ENCODE measurements at places on chromosomes 12 and 14. TPM values are rescaled to one million over a fixed set of nuclear protein-coding genes. Genes with fewer than 3 reads are reported as not detected.

- H3K36me3 ChIP-seq, result no peaks in the 10 kb centered on the region
- no peak for DNase-seq
- H3K27ac ChIP-seq, result no peak overlapping the region
- H3K4me3 ChIP-seq, result no peak overlapping the region
- no peaks in the 10 kb centered on the region for H3K27me3 ChIP-seq
Observed at GRCh38 chr12:85632390-85632789, 203.8 kb downstream of the RASSF9 start.

DNA sequence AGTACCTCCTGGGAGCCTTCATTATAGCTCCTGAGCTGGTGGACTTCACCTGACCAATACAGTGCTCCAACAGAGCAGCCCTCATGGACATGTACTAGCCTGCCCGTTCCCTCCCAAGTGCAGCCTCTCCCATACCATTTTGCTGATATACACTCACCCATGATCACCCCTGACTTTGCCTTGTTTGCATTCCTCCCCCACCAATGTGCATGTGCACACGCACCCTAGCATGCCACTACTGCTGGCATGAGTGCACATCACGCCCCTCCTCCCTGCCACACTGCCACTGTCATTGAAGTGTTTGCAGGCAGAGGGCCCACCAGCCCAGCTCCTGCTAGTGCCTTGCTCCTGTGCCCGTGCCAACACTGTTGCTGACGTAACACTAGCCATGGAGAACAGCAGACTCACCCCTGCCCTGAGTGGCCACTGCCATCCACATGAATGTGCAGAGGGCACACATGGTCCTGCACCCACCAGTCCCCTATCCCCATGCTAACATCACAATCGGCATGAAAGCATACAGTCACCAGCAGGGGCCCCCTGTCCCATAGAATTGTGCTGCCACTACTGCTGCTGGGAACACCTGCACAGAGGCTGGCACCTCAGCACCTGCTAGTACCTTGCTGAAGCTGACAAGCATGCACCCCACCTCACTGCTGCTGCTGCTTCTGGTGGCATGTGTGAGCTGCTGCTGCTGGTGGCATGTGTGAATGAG lies 110.3 kb downstream of the SINHCAF start:
- no peaks in the 10 kb centered on the region for H3K4me1 ChIP-seq
- no peak overlapping the region for H3K4me3 ChIP-seq
- no peaks in the 10 kb centered on the region for H3K27me3 ChIP-seq
- DNase-seq, result peak; percentile 48

DNA sequence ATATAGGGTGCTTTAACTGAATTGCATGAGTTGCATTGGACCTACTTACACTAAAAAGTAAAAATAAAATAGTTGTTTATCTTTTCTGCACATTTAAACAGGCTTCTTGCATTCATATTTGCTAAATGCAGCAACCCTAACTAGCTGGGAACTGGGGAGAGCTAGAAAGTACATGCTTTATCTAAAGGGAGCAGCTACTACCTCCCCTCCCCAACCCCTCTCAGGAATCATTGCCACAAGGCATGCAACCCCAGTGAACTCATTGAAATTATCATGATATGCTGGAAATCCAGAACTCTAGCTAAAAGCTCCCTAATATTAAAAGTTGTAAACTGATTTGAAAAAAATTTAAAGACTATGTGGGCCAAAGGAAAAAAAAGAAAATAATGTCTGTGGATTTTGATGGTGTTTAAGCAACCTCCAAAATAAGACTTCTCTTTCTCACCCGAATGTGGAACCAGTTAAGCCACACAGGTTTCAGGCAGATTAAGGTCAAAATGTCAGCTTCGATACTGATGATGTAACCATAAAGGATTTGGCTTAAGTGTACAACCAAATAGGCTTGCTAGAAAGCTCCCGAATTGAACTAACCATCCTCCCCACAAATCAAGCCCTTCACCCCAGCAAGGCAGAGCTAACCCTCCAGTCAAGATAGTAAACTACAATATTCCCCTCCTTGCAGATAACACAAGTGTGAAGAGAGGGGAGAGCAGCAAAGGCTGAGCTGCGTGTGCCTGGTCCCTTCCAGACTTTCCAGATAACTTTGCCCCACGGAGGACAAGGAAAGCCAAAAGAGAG lies 13.8 kb upstream of the POC1B start:
- H3K4me3 ChIP-seq, result no peak overlapping the region
- no peaks in the 10 kb centered on the region for H3K4me1 ChIP-seq
- H3K36me3 ChIP-seq, result no peaks in the 10 kb centered on the region

DNA sequence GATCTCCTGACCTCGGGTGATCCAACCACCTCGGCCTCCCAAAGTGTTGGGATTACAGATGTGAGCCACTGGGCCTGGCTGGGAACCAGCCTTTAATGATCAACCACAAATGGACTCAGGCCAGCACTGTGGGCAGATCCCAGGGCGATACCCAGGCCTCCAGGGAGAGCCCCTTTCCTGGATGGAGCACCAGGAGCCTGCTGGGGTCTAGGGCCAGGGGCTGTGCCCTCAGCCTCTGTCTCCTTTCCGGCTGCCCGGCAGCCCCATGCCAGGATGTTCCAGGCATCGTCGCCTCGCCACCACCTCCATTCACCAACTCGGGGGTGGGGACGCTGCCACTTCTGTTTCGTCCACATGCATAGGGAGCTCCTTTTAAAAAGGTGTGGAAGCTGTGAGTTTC lies 2.3 kb downstream of the ADGRD1 start:
- peaks cover 45% of the 10 kb centered on the region for H3K4me1 ChIP-seq
- peak overlapping the region; percentile 59 for H3K4me3 ChIP-seq
- H3K27ac ChIP-seq, result no peak overlapping the region
- no peaks in the 10 kb centered on the region for H3K36me3 ChIP-seq
- no peaks in the 10 kb centered on the region for H3K27me3 ChIP-seq

DNA sequence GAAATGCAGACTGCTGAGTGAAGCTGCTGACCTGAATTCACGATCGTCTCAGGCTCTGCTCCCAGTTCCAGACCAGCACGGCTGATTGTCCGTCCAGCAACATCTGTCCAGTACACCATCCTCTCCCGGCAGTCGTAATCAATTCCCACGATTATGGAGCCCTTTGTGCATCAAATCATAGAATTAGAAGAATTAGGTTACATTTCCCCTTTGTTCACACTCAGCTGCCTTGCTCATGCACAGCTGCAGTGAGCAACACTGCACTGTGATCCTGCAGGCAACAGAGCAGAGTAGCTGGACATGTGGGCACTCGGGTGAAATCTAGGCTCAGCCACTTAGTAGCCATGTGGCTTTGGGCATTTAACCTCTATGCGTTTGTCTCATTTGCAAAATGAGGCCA lies 22.2 kb downstream of the RTRAF start:
- peak overlapping the region; percentile 81 for H3K27ac ChIP-seq
- H3K36me3 ChIP-seq, result peaks cover 24% of the 10 kb centered on the region
- H3K4me1 ChIP-seq, result peaks cover 42% of the 10 kb centered on the region
- no peaks in the 10 kb centered on the region for H3K27me3 ChIP-seq
- no peak overlapping the region for H3K4me3 ChIP-seq

DNA sequence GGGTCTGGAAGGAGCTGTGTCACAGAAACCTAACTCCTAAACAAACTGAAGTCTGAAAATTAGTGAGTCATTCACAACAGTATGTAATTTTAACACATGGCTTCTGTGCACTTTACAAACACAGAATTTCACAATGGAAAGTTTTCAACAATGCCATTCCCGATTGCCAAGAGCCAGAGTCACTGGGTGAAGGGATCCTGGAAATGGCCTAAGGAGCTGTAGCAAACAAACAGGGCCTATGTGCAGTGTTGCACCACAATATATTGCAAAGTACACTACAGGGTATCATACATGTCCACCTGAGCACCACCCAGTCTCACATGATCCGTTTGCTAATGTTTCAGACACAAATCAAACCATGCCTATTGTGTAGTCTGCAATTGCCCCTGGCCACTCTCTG lies 184.7 kb upstream of the OTX2 start:
- no peaks in the 10 kb centered on the region for H3K36me3 ChIP-seq
- H3K4me3 ChIP-seq, result no peak overlapping the region
- H3K27me3 ChIP-seq, result no peaks in the 10 kb centered on the region
- H3K27ac ChIP-seq, result no peak overlapping the region

GRCh38 chr12:50620109-50620977 lies 115.6 kb downstream of the DIP2B start:
- no peaks in the 10 kb centered on the region for H3K36me3 ChIP-seq
- no peak overlapping the region for H3K27ac ChIP-seq
- peaks cover 24% of the 10 kb centered on the region for H3K4me1 ChIP-seq

DNA sequence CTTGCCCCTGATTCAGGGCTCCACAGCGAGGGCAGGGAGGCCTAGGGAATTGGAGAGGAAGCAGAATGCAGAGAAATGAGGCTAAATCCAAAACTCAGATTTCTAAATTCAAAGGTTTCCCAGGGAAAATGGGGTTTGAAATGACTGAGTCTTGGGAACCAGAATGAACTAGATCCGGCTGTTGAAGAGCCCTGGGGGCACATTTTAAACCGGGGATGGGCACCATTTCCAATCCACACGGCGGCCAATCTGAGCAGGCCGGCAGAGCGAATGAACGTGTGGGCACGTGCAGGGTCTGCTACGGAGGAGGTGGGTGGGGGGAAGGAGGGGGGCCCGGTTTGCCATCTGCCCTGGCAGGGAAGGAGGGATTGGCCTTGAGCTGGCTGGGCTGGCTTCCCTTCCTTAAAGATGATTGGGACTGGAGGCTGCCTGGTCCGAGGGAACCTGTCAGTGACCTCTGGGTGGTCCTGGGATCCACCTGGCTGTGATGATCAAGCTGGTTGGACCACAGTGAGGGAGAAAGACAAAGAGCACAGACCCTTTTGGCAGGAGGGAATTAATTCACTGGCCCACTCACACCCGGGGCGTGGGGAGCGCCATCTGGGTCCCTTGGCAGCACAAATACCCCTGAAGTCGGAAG lies 161.0 kb downstream of the RBM19 start:
- H3K4me3 ChIP-seq, result no peak overlapping the region
- no peak for DNase-seq
- H3K36me3 ChIP-seq, result no peaks in the 10 kb centered on the region

DNA sequence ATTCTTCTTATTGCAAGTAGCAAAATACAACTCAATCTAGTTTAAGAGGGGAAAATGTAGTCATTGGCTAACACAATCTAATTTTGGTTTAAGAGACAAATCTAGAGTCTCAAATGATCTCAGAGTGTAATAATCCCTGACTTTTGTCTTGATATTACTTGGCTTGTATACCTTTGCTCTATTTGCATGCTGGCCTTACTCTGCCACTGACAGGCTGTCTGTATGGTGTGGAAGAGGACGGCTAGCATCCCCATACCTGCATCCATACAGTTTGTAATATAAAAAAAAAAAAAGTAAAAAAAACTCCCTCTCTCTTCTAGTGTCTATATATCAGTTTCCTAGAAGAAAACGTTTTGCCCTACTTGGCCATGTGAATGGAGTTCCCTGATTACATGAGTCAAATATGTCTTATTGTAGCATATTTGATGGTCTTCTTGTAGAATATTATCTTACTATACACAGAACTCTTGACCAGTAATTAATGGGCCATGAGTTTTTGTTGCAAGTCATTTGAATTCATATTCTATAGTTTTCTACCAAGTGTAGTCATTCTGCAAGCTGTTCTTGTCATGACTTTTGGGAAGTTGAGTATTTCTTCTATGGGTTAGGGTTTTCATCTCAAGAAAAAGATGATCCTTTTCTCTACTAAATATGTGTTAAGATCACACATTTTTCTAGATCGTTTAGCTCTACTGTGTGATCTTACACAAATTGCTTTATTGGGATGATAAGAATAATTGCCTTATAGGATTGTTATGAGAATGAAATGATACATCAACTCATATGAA lies 8.2 kb downstream of the HIF1A start:
- H3K27ac ChIP-seq, result no peak overlapping the region
- no peaks in the 10 kb centered on the region for H3K36me3 ChIP-seq
- no peak overlapping the region for H3K4me3 ChIP-seq
- DNase-seq, result no peak
- H3K4me1 ChIP-seq, result peaks cover 16% of the 10 kb centered on the region

DNA sequence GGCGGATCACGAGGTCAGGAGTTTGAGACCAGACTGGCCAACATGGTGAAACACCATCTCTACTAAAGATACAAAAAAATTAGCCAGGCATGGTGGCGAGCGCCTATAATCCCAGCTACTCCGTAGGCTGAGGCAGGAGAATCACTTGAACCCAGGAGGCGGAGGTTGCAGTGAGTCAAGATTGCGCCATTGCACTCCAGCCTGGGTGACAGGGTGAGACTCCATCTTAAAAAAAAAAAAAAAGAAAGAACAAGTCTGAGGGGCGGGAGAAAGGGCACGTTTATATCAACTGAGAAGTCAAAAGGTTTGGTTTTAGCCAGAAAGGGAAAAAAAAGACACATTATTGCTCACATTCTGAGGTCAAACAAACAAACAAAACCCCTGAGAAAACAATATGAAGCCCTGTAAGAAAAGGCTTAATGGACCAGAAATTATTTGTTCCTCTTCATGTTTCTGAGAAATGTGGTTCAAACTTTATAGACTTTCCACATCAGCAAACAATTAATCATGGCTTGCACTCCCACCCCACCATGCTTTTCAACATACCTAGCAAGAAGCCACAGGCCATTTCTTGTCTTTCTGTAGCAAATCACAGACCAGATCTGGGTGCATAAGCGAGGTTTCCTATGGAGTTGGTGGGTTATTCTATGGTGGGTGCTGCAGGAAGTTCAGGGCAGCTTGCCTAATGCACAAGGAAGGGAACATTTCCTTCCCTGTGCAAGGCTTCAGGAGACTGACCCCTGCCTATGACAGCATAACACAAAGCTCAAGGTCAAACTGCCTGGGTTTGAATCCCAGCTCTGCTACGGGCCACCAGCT lies 80.1 kb downstream of the SSPN start:
- H3K27ac ChIP-seq, result peak overlapping the region; percentile 88
- DNase-seq, result no peak
- H3K27me3 ChIP-seq, result no peaks in the 10 kb centered on the region
- no peak overlapping the region for H3K4me3 ChIP-seq
- peaks cover 25% of the 10 kb centered on the region for H3K4me1 ChIP-seq

- peak overlapping the region; percentile 68 for H3K27ac ChIP-seq
- peak; percentile 9 for DNase-seq
- no peaks in the 10 kb centered on the region for H3K27me3 ChIP-seq
- H3K36me3 ChIP-seq, result no peaks in the 10 kb centered on the region
- H3K4me1 ChIP-seq, result no peaks in the 10 kb centered on the region
Observed at GRCh38 chr14:80260645-80261044, 49.3 kb upstream of the DIO2 start.

GRCh38 chr14:71203306-71203705 lies 296.0 kb downstream of the PCNX1 start:
- H3K27me3 ChIP-seq, result no peaks in the 10 kb centered on the region
- no peak for DNase-seq
- H3K27ac ChIP-seq, result no peak overlapping the region
- no peaks in the 10 kb centered on the region for H3K36me3 ChIP-seq
- H3K4me1 ChIP-seq, result no peaks in the 10 kb centered on the region

The ANKRD33 gene
- total RNA-seq, result not detected

The RHEBL1 gene
- total RNA-seq, result not detected

The PDZRN4 gene
- 0.10 TPM for total RNA-seq

The LRP1-AS gene
- not detected for total RNA-seq

The NGB gene
- total RNA-seq, result not detected

The DCAF11 gene
- 55.1 TPM for total RNA-seq

The SLC17A8 gene
- not detected for total RNA-seq

The CAPZA3 gene
- not detected for total RNA-seq

The GPR162 gene
- 5.2 TPM for total RNA-seq

The TPH2 gene
- total RNA-seq, result not detected

The SINHCAF gene
- total RNA-seq, result 11.7 TPM

The PLEKHG7 gene
- total RNA-seq, result not detected

The ART4 gene
- 4.8 TPM for total RNA-seq

The CARMIL3 gene
- total RNA-seq, result not detected
